Activated CD4-positive, alpha-beta memory T cell treated with anti-CD3 and anti-CD28 coated beads, Interleukin-2, amount 10 ng/mL, durations not matched to agents 7 days and 5 days (primary cell): ENCODE measurements at places on chromosomes 11 and 22. TPM values are rescaled to one million over a fixed set of nuclear protein-coding genes. Genes with fewer than 3 reads are reported as not detected.

Gene RFPL3
- total RNA-seq, result not detected

Gene MAP6
- 1.6 TPM for total RNA-seq

DNA sequence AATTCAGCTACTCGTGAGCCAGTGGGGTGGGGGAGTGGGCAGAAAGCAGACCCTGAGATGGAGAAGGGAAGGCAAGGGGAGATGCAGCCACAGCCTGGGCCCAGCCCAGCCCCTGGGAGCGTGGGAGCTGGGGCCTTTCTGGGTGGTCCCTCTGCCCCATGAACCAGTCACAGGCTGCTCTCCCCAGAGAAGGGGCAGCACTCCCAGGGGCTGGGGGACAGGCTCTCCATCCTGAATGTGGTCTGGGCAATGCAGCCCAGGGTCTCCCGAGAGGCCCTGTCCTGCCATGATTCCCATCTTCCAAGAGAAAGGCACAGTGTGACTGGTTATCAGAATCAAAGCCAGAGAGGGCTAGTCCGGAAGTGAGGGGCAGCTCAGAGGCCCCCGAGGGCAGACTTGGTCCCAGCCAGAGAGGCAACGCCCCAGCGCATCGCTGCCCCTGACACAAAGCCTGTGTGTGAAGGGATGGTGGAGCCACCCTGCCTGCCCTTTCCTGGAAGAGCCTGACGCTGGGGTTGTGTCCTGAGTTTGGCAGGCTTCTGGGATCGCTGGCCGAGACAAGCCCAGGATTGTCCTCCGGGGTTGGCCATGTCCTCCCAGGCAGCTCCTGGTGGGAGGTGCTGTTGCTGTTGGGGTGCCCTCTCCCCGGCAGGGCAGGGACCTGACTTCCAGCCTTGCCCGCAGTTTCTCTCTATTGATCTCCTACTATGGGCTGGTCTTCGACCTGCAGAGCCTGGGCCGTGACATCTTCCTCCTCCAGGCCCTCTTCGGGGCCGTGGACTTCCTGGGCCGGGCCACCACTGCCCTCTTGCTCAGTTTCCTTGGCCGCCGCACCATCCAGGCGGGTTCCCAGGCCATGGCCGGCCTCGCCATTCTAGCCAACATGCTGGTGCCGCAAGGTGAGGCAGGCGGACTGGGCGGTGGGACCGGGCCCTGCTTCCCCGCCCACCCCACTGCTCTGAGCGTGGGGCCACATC is 23.8 kb upstream of the SLC22A12 start:
- H3K4me1 ChIP-seq, result peaks cover 5% of the 10 kb centered on the region
- DNase-seq, result no peak
- no peak overlapping the region for H3K27ac ChIP-seq
- peak overlapping the region; percentile 1 for H3K4me3 ChIP-seq
- H3K36me3 ChIP-seq, result no peaks in the 10 kb centered on the region

DNA sequence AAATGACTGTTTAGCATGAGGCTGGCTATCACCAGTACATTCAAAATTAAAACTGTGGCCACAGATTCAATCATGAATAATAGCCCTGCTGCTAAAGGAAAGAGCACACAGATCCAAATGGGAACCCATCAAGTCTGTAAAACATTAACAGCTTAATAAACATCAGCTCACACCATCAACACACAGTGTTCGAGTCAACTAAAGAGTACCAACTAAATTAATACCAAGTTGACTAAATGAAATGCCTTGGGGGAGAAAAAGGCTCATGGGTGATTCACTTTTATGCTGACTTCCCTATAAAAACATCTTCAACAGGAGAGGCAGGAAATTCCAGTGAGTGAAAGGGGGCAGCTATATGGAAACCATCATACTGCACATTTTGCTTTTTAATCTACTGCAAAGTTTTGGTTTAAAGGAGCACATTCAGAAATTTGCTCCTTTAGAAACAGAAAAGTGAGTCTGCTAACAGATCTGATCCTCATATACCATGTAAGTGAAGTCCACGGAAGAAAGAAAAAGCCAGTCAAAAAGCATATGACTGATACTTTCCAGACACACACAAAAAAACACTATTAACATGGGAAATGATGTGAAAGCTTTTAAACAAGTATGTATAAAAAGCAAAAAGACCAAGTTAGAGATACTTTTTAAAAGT is 16.3 kb downstream of the LGR4 start:
- H3K27me3 ChIP-seq, result peaks cover 3% of the 10 kb centered on the region
- no peaks in the 10 kb centered on the region for H3K36me3 ChIP-seq
- H3K4me1 ChIP-seq, result no peaks in the 10 kb centered on the region

GRCh38 chr11:47395223-47396048 is 13.0 kb upstream of the SLC39A13 start:
- H3K36me3 ChIP-seq, result no peaks in the 10 kb centered on the region
- no peaks in the 10 kb centered on the region for H3K27me3 ChIP-seq
- DNase-seq, result no peak
- H3K4me3 ChIP-seq, result no peak overlapping the region

DNA sequence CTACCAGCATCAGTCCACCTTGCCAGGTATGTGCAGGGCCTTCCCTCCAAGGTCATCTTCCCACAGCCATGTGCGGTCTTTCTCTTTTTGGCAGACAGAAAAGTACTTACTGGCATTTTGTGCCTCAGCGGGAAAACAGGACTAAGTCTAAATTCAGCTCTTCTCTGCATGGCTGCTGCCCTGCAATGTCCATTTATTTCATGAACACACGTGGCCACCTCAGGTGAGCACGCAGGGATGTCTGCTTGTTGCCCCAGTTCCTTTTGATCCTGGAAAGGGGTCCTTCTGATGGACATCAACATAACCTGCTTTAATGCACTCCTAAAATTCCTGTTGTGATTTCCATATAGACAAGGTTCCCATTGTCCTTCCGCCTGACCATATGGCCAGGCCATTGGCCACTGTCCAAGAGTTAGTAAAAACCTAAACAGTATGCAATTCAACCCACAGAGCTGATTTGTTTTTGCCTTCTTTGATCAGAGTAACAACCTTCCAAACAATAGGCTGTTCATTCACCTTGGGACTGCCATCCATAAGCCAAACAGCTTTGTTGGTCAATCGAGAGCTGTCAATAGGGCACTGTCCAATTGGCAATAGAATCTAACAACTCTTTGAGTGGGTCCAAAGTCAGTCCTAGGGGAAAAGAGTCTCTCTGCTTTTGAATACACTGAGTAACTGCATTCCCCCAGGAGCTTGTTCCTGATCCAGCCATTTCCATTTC is 5.9 kb downstream of the TREH start:
- no peaks in the 10 kb centered on the region for H3K4me1 ChIP-seq
- peaks cover 23% of the 10 kb centered on the region for H3K27me3 ChIP-seq
- no peak overlapping the region for H3K4me3 ChIP-seq
- DNase-seq, result no peak
- peaks cover 4% of the 10 kb centered on the region for H3K36me3 ChIP-seq
